ENCODE measurements at places on chromosomes 4 and X.

- no peak for DNase-seq
These were observed 51.6 kb downstream of the PPP3CA start for GRCh38 chr4:101295691-101296090.

- no peak for DNase-seq
These were observed 66.1 kb downstream of the SOWAHB start for GRCh38 chr4:76831711-76832373.

DNA sequence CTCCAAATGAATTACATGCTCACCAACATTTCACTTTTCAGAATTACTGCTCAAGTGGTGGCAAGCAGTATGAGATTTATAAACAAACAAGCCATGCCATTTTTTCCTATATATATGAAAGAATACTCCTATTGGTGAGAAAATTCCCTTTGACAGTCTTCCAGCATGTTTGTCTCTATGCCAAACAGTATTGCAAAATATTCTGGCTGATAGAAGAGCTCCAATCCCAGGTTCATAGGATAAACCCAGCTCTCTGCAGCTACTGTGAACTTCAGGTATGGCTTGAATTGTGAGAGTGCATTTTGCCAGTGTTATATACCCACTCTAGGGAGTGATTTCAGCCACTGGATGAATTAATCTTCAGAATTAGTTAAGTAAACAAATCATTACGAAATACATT lies 108.8 kb downstream of the MAGEC2 start:
- DNase-seq, result no peak

DNA sequence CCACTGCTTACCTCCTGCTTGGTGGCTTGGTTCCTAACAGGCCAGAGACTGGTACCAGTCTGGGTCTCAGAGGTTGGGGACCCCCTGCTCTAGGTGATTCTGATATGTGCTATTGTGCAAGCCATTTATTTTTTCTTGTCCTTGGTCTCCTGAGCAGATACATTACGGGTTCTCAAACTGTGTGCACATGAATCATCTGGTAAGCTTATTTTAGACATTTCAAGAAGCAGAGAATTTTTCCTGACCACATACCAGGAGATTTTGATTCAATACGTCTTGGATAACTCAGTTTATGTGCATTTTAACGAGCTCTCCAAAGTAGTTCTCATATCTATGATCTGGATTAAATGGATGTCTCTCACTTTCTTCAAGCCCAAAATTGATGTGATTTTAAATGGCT lies 77.2 kb downstream of the FHIP1A start:
- DNase-seq, result no peak

DNA sequence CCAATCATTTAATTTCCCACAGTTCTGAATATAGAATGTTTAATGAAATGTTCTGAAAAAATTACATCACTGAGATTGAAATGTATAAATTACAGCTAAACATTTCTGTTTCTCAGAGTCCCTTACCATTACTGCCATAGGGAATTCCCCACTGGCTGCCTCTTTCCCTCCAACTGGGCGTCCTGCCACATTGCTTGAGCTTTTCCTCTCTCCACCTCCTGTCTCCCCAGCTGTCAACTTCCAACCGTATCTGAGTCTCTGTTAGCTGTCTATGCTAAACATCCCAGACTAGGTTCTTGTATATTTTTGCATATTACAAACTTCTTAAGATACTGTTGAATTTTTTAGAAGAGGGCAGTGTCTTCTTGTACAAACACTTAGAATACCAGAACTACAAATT lies 407.3 kb upstream of the SLIT2 start:
- DNase-seq, result no peak

- no peak for DNase-seq
These were observed 18.0 kb downstream of the AIFM1 start for GRCh38 chrX:130147631-130148030.

- no peak for DNase-seq
These were observed 76.2 kb upstream of the S100G start for GRCh38 chrX:16573781-16574180.

DNA sequence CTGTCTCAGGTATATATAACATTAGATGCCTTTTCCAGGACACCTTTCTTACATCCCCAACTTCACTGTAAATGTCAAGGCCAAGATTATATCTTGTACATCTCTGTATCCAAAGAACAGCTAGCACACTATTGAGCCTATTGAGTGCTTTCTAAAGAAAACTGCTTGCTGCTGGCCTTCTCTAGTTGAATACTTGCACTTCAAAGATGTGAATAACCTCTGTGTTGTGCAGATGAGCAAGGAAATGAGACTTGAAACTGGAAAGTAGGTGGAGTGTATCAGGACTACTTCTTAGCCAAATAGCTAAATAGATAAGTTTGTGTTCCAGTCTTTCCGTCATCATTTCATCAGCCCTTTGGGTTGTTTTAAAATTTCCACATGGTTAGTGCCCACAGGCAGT lies 704.4 kb upstream of the AMOT start:
- no peak for DNase-seq

GRCh38 chr4:125316401-125316790 lies 1.6 kb downstream of the FAT4 start:
- no peak for DNase-seq

GRCh38 chr4:61335241-61335763 lies 135.2 kb downstream of the ADGRL3 start:
- no peak for DNase-seq

DNA sequence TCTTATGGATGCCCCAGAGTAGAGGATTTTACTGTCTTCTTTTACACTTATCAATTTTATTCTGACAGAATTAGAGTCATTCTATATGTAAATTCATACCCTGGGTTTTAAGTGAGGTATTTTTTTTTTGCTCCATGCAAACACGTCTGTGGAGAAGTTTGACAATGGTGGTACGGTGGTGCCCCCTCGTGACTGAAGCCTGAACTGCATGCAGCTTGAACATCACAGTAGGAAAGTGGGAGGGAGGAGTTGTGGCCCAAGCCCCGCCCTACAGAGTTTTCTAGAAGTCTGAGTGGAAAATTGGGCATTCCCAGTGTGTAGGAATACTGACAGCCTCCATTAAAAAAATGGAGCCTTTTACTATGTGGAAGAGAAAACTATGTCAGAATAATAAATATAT lies 73.3 kb upstream of the RAB40AL start:
- peak; percentile 63 for DNase-seq

DNA sequence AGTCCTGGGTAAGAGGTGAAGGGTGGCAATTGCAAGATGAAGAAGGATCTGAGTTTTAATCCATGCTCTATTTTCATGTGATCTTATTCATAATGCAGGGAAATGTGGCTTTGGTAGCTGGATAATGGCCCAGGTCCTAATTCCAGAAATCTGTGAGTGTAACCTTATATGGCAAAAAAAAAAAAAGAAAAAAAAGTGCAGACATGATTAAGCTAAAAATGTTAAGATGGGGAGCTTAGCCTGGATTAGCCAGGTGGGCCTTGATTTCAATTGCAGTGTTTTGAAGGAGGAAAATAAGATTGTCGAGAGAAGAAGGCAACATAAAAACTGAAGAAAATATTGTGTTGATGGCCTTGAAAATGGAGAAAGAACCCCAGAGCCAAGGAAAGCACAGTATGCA lies 867.7 kb upstream of the HS3ST1 start:
- no peak for DNase-seq

DNA sequence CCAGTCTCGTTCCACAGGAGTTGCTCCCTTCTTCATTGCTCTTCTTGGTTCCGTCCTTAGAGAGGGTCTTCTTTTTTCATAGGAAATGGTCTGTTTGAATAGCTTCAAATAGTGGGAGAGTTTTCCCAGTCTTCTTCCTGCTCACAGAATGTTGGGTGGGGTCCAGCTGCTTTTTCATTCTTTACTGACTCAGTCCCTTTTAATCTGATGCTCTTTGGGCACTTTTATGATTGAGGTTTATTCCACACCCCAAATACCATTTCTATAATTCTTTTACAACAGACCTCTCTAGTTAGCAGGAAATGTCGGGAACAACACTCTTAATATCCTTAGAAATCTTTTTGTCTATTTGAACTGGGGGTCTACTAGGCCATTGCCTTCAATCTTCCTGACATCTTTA lies 239.5 kb downstream of the PRDM5 start:
- no peak for DNase-seq

DNA sequence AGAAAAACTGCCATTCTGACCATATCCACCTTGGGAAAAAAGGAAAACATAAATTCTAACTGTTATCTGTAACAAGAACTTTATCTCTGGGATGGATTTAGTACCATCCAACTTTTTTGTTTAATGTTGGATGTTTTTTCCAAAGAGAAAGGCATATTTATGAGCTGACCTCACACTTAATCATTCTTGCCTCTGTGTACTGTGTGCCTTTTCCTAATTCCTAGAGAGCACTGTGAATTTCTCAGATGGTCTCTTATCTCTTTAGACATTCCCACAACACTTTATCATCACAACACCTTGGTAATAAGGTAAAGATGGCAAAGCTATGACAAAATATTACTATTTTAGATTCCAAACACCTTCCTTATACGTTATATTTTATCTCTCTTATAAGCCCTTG lies 126.2 kb downstream of the COL4A6 start:
- no peak for DNase-seq

DNA sequence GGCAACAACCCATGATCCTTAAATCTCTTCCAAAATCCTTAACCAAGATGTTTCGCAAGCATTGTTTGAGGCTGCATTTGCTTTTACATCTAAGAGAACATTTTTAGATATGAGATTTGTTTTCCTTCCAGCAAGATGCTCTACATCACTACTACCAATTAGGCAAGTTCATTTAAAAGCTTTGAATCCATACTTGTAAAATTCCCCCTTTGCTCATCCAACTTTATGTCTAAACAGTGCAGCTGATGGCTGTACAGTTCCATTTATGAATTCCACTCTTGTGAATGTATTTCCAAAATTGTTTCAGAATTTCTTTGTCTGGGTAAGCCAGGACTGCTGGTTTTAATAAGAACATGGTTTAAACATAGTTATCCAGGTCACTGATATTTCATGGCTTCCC lies 31.5 kb downstream of the RAI2 start:
- DNase-seq, result no peak

GRCh38 chrX:39247536-39247935 lies 446.3 kb downstream of the MID1IP1 start:
- no peak for DNase-seq

DNA sequence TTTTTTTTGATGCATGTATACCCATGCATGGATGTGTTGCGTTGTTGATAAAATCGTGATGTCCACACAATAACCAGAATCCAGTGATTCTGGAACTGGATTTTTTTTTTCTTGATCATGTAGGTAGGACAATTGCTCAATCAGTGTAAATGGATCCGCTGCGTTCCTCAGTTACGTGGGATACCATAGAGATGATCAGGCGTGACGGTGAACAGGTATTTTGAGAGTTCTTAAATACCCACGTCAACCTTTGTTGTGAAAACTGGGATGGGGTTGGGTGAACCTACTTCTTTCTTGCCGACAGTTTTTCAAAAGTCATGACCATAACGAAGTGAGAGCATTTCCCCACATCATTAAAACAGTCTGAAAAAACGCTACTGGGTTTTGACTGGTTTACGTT lies 913 bp upstream of the SMIM10L2A start:
- DNase-seq, result no peak

- DNase-seq, result no peak
These were observed 50.2 kb downstream of the ING2 start for GRCh38 chr4:183554878-183555585.

DNA sequence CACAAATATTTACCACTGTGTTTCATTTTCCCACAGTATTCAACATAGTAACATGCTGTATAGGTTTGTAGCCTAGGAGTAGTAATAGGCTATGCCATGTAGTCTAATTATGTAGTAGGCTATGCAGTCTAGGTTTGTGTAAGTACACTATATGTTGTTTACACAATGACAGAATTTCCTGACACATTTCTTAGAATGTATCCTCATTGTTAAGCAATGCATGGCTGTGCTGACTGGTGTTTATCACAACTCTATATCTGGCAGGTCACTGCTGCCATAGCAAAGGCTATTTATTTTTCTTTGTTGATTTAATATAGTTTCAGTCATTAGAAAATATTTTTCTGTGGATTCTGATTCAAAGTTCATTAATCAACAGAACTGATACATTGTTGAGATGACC lies 108.3 kb upstream of the TEX13A start:
- DNase-seq, result no peak

DNA sequence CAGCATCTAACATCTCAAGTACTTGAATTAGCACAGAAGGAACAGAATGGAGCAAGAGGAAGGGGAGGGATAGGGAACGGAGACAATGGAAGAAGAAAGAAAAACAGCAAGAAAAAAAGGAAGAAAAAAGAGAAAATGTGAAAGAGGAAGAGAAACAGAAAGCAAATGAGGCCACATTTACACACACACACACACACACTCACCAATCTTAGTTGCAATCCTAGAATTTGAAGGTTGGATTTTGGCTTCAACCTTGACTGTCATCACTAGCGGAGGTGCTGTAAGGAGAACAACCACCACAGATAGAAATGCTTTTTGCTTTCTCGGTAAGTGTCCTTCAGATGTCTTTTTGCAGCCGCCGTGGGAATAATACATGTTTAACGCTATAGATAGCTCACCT lies 327.1 kb upstream of the NWD2 start:
- DNase-seq, result no peak

DNA sequence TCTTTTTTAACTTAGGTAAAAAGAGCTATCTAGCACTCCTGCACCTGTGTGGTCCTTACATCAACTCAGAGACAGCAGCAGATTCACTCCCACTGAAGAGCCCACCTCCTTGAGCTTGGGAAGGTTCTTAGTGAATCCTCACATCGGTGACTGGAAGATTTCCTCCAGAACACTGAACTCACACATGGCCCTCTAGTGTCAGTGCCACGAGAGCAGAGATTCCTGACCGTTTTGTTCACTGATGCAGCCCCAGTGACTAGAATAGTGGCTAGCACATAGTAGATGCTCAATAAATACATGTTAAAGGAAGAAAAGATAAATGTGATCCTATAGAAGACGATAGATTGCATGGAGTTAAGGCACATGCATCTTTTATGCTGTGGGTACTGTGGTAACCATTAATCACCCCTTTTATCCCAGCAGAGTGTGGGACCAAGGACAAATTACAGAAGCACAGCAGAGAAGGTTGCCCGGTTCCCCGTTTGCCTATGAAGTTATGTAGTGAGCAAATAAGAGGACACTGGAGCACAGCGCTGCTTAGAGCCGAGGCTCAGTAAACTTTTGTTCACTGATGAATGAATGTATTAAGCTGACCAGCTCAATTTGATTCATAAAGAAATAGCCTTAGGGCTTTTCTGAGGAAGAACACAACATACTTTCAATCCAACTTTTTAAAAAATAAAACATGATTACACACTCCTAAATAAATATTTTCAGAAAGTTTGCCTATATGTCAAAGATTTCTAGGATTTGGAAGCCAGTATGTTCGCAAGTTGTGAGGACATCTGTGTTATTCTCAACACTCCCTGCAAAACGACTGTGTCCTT lies 8.7 kb downstream of the GASK1B start:
- no peak for DNase-seq

DNA sequence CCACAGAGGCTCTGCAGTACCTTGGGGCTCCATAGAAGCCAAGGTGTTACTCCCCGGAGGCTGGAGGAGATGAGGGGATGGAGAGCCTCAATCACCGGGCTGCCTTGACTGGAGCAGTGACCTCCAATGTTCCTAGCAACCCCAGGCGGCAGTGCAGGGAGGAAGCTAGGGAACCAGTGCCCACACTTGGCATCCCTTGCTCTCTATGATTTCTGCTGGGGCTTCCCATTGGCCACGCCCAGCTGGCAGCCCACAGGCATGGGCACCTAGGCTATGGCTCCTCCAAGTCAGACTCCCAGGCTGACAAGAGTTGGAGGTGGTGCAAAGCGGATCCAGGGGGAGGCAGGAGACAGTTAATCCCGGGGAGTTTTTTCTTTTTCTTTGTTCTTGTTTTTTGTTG lies 229.7 kb downstream of the EVC2 start:
- DNase-seq, result no peak
